Parietal lobe (tissue), 2 donors: ENCODE measurements at places on chromosomes 5 and 9. TPM values are rescaled to one million over a fixed set of nuclear protein-coding genes. Genes with fewer than 3 reads are reported as not detected.

The IL9 gene
- total RNA-seq = not detected

The PLAC8L1 gene
- not detected for total RNA-seq

The FOXI1 gene
- not detected for total RNA-seq

The PCDHGA7 gene
- 23.8 TPM for total RNA-seq

The PCDHA11 gene
- 80.4 TPM for total RNA-seq

The PFDN1 gene
- total RNA-seq = 50.7 TPM

The PAEP gene
- total RNA-seq = not detected

The LCN9 gene
- not detected for total RNA-seq

The ZNF483 gene
- 45.7 TPM for total RNA-seq

The CYSTM1 gene
- total RNA-seq = 5.3 TPM

The PCDHB16 gene
- total RNA-seq = 10.6 TPM

The C5orf34 gene
- total RNA-seq = 5.0 TPM

The TAF11L5 gene
- not detected for total RNA-seq

The FIBCD1 gene
- 1.3 TPM for total RNA-seq

The ADAMTS16 gene
- 3.4 TPM for total RNA-seq

The HACD4 gene
- 0.94 TPM for total RNA-seq

The FBP1 gene
- total RNA-seq = not detected

The EXD3 gene
- 36.9 TPM for total RNA-seq

The CLIC3 gene
- total RNA-seq = not detected
